Posterior vena cava (tissue), 2 donors: ENCODE measurements at places on chromosomes 2 and 18. TPM values are rescaled to one million over a fixed set of nuclear protein-coding genes. Genes with fewer than 3 reads are reported as not detected.

DNA sequence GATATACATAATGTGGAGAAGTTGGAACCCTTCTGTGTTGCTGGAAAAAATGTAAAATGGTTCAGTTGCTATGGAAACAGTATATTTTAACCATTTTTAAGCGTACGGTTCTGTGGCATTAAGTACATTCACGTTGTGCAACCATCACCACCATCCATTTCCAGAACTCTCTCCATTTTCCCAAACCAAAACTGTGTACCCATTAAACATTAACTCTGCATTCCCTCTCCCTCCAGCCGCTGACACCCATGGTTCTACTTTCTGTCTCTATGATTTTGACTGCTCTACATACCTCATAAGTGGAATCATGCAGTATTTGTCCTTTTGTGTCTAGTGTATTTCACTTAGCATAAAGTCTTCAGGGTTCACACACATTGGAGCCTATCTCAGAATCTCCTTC lies 67.3 kb downstream of the LDLRAD4 start:
- DNase-seq = no peak

DNA sequence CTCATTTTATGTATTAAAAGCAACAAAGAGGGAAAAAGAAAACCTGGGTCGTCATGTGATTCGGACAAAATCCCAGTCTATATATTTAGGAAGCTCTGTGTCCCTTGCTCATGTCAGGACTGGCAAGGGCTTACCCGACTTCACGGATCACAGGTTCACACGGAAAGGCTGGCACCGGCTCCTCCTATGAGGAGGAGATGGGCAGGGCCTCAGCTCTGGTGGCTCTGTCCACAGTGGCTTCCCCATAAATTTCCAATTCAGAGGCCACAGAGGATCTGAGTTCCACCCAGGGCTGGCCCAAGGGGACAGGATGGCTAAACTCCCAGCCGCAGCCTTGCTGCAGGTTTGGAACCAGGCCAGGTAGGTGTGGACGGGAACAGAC lies 186.8 kb downstream of the BCL2 start:
- no peak for DNase-seq

GRCh38 chr18:42310956-42311355 lies 355.9 kb downstream of the PIK3C3 start:
- no peak for DNase-seq

GRCh38 chr2:161414042-161415033 lies 1.8 kb upstream of the TBR1 start:
- peak; percentile 79 for DNase-seq

DNA sequence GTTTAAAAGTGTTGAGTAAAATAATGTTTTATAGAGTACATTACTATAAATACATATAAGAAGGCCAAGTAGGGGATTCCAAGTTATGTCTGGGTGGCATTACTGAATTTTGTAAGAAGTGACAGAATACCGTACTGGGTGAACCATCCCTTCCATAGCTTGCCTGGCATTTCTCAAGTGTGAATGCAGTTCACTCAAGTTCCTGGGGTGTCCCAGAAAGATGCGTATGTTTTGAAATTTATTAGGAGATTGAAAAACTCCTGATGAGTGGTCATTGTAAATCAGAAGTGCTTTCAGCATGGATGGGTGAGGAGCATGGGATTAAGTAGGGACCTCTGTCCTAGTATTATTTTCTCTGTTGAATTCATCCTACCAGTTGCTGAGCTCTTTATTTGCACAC lies 103.2 kb downstream of the VAPA start:
- DNase-seq = no peak

- no peak for DNase-seq
These were observed 56.7 kb downstream of the ALPK2 start for GRCh38 chr18:58572181-58572580.

GRCh38 chr2:241157841-241158545 lies 7.7 kb downstream of the PPP1R7 start:
- peak; percentile 55 for DNase-seq

- no peak for DNase-seq
These were observed 131.1 kb downstream of the IKZF2 start for GRCh38 chr2:213020268-213020667.

- no peak for DNase-seq
These were observed 289.0 kb upstream of the STON1 start for GRCh38 chr2:48240912-48241311.

GRCh38 chr2:10575609-10576280 lies 114.0 kb downstream of the NOL10 start:
- no peak for DNase-seq

GRCh38 chr2:226794196-226794661 lies 5.4 kb downstream of the IRS1 start:
- no peak for DNase-seq

- no peak for DNase-seq
These were observed 376.4 kb downstream of the ZEB2 start for GRCh38 chr2:144143294-144144151.

- no peak for DNase-seq
These were observed 276.0 kb downstream of the PHLPP1 start for GRCh38 chr18:62991389-62991788.

DNA sequence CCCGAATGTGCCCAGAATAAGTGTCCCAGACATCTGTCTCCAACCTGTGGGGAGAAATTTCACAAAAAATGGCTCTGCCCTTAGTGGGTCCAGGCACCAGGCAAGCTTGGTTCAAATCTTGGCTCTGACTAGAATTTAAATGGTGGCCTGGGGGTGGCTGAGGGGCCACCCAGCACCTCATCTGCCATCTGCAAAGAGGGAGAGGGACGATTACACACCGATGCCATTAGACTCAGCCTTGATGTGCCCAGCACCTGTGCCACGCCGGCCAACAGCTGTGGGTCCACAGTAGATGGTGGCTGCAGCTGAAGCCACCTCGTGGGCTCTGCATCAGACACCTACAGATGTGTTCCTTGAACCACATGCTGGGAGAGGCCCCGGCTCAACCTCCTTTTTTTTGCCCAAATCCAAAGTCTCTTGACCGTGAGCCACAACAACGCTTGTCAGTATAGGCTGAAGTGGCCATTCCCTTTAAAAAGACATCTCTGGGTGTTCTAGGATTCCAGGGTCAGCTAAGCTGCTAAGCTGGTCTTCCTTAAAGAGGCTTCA lies 222.0 kb upstream of the RAB6C start:
- no peak for DNase-seq

DNA sequence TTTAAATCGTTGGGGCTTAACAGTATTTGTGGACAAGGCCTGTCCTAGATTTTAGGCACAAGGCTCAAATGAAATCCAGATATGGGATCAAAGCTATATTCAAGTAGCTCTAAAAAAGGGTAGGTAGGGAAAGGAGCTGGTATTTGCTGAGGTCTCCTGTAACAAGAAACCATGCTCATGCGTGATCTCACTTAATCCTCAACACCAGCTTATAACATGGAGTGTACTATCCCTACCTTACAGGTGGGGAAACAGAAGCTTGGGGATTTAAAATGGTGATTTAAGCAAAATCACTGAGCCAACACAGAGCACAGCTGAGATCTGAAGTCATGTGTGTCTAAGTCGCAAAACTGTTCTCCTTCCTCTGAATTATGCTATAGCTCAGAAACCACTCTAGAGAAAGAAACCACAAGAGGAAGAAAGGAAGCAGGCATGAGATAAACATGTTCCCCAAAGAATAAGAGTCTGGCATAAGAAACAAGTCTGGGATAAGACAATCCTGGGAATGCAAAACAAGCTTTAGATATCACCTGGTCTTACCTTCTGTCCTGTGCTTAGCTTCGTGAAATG lies 43.1 kb downstream of the CYRIA start:
- no peak for DNase-seq

- DNase-seq = peak; percentile 41
These were observed 311.2 kb upstream of the HDAC4 start for GRCh38 chr2:239711911-239712570.

DNA sequence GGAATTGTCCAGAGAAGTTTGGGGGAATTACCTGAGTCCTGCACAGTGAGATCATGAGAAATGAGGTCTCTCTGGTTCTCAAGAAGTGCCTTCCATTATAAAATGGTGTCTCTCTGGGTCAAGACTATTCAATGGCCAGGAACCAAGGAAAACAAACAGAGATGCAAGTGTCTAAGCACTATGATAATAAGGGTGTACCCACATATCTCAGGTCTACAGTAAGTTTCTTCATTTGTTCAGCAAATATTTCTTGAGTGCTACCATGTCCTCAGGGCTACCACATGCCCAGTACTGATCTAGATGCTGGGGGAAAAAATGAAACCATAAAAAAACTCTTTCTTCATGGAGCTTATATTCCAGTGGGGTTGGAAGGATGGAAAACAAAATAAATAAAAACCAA lies 170.0 kb downstream of the ACKR3 start:
- no peak for DNase-seq

DNA sequence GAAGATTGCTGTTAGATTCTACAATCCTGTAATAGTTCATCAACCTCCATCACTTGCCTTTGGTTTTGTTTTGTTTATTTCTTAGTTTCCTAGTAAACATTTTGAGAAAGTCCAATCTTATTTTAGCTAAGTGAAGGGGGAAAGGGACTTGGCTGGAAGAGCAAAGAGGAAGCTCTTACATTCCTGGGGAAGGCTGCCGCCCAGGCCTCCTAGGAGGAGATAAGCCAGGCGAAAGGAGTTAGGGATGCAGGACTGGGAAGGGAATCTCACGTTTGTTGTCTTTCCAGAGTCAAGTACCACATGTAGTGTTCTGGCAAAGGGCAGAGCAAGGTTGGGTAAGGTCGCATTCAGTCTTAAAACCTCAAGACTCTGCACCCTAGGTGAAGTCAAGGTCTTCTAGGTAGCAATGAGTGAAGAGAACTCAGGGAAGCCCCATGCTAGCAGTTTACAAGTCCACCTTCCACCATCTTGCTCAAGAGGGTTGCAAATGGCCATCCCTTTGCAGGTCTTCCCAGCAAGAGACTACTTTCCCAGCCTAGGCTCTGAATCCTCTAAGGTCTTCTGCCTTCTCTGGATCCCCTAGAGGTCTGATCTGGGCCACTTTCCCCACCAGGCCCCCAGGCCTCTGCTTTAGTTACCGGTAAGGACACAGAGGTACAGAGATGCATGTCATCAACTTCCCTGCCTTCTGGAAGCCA lies 320.7 kb downstream of the CYP26B1 start:
- no peak for DNase-seq

DNA sequence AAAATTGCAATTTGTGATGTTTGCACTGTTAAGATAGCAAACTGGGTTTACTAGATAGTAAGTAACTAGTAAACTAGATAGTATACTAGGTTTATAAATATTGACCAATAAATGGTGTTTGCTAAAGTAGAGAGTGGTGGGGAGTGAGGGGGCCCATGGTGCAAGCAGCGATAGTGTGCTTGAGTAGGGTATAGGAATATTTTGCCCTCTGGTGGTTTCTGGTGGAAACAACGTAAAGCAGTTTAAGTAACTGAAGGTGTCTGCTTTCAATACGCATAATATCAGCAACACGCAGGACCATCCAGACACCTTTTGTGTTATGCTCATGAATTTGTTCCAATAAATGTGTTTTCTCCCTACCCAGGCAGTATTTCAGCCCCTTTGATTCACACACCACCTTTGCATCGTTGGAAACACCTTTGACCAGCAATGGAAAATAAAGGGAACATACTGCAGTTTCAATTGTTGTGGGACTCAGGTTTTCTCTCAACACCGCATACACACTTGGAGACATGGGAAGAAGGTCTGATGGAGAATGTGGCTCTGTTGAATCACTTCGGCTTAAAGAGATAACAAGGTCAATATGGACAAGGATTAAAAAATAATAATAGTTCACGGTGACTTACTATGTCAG lies 16.7 kb upstream of the STAT1 start:
- DNase-seq = no peak

DNA sequence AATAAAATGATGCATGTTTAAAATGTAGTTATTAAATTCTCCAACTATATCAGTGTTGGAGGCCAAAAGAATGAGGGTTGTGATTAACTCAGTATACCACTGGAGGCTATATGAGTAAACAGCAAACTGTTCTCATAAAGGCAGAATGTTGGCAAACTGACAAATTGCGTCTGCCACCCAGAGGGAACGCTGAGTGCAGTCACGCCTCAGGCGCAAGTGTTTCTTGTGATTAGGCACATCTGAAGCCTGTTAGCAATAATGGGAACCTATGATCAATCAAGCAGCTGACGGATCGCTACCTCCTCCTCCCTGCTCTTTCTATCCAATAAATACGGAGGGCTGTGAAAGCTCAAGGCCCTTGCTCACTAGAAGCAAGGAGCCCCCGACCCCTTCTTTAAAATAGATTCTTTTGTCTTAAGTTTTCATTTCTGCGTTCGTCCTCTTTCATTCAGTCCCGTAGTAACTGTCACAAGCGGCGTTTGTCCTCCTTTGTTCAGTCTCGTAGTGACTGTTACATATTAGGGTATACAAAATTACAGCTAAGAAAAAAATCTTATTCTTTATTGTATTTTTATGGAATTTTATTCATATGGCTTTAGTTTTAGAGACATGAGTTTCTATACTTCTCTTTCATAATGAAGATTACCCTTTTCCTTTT lies 16.3 kb upstream of the RMND5A start:
- no peak for DNase-seq

DNA sequence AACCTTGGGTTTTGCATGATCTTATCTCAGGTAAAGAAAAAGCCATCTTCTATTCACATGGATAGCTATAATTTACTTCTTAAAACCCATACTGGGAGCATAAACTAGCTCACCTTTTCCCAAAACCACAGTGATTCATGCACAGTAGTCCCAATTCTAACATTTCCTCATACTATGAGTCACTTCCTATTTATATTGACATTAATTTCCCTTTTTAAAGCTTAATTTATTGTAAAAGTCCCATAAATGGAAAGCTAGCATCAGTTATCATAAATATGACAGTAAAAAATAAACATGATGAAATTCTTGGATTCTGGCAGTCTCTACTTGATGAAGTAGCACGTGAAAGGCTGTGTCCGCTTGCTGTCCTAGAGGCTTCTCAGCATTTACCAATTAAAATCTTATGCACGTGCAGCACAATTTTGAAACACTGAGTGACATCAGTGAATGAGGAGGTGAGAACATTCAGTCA lies 180.1 kb downstream of the CDH2 start:
- DNase-seq = no peak

DNA sequence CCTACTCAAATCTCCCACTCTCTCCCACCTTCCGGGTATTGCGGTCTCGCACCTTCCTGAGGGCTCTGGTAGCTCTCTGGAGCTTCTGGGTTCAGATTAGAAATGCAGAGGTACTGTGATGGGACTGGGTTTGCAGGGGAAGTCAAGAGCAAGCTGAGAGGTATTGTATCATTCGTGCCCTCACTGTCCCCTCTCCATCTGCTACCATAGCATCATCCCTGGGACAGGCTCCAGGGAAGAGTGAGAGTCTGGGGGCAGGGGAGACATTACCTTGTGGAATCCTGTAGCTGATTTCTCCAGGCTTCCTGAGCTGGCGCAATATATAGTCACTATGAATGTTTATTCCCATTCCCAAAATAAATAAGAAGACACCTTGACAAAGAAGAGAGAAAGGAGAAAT lies 49.6 kb downstream of the SRD5A2 start:
- no peak for DNase-seq

- DNase-seq = no peak
These were observed 131.6 kb downstream of the CCDC85A start for GRCh38 chr2:56315376-56315775.

- DNase-seq = no peak
These were observed 115.8 kb upstream of the ZFP36L2 start for GRCh38 chr2:43341959-43342757.

The TMEFF2 gene
- not detected for total RNA-seq

The GALNT14 gene
- 1.1 TPM for total RNA-seq

The RTKN gene
- 16.8 TPM for total RNA-seq

The KATNAL2 gene
- 3.9 TPM for total RNA-seq

The CRYGC gene
- total RNA-seq = not detected

The NFATC1 gene
- 23.9 TPM for total RNA-seq

The SLC30A3 gene
- 1.4 TPM for total RNA-seq

The TRMT61B gene
- total RNA-seq = 17.1 TPM

The CD302 gene
- total RNA-seq = 52.4 TPM

The TRAF3IP1 gene
- 37.2 TPM for total RNA-seq

The MC5R gene
- total RNA-seq = not detected

The EML6 gene
- total RNA-seq = 12.1 TPM
